Stimulated activated CD4-positive, alpha-beta T cell treated with anti-CD3 and anti-CD28 coated beads, TNF-alpha, amount 100 ng/mL, for 48 hours (primary cell): ENCODE measurements at places on chromosomes 7 and 10.
A peak's percentile ranks its signal among the peaks of the same experiment; 100 is the strongest.

GRCh38 chr10:12800302-12800701 lies 201.2 kb downstream of the CCDC3 start:
- no peak for DNase-seq

GRCh38 chr7:8056439-8056838 lies 87.8 kb downstream of the GLCCI1 start:
- no peak for DNase-seq

DNA sequence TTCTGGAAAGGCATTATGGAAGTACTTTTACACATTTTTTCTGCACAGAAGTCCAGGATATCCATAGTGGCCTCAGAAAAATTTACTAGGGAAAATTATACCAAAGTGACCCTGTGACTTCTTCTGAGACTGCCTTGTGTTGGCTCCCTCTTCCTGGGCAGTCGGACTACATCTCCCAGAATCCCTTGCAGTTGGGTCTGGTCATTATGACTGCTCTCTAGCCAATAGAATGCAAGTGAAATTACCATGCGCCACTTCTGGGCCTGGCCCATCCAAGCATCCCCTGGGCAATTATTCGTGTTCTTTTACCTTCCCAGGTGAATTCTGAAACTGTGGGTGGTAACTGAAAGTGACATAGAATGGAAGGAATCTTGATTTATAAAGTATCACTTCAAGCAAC lies 430.9 kb downstream of the ACTR3B start:
- DNase-seq = no peak

DNA sequence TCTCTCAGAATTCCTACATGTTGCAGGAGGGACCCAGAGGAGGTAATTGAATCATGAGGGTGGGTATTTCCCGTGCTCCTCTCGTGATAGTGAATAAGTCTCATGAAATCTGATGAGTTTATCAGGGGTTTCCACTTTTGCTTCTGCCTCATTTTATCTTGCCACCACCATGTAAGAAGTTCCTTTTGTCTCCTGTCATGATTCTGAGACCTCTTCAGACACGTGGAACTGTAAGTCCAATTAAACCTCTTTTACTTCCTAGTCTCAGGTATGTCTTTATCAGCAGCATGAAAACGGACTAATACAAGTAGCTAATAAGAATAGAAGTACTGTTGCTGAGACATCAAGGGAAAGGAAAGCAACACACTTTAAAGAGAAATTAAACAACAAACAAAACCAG lies 143.4 kb downstream of the CCDC71L start:
- no peak for DNase-seq

- DNase-seq = no peak
Measured at GRCh38 chr10:5576780-5577624, 52.2 kb downstream of the CALML3 start.

DNA sequence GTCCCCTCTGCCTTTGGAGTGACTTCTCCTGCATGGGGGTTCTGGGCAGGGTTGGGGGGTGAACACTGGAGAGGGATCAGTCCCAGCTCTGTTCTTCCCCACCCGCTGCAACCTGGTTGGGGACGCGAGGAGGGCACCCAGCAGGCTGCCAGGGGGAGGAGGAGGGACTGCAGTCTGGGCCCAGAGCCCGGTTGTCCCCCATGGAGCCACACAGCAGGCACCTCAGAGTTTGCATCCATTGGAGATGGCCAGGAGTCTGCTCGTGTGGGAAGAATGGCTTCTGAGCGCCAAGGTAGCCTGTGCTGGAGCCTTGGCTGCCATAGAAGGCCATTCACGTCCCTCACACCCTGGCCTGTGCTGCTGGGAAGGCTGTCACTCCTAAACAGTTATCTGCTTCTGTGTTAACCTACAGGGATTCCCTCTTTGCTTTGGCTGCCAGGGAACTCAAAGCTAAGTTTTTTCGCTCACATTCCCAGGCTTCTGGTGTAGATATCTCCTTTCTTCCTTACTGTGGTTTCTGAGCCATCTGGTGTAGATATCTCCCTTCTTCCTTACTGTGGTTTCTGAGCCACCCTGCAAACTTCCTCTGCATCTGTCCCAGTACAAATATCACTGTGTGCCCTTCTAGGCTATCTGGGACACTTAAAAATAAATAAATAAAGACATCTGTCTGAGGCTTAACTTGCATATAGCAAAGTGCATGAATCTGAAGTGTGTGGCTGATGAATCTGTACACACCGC lies 133.7 kb downstream of the LHPP start:
- DNase-seq = no peak

GRCh38 chr7:93873998-93874574 lies 16.5 kb downstream of the TFPI2 start:
- DNase-seq = no peak

DNA sequence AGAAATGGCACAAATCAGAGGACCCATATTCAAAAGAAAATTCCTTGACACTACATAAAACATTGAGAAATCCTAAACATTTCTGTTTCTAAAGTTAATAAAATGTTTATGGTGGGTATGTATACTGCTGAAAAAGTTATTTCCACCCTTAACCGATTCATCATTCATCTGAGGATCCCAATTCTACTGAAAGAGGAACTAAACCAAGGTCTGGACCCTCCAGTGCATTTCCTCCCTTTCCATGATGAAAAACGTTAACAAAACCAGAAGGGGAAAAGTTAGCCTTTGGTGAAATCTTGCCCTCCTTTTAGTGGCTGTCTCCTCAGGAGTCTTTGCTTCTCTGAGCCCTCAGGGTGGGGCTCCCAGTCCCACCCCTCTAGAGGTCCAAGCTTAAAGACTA lies 144.5 kb upstream of the ASAH2 start:
- no peak for DNase-seq

- no peak for DNase-seq
Measured at GRCh38 chr10:77052593-77052992, 585.0 kb downstream of the KCNMA1 start.

DNA sequence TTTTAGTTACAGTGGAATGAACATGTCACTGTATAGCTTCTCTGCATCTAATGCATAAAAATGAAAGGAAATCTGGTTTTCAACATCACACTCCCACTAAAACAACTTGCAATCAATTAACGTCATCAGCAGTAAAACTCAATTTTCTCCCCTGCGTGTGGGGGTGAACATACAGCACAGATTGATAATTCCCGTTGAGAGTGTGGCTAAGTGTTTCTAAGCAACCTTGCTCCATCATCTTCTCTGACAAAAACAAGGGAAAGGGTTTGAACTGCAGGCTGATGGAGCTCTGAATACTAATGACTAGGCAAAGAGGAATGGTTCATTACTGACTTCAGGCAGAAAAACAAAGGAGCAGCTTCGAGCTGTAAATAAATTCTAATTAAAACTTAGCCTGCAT lies 238.3 kb downstream of the PARD3 start:
- no peak for DNase-seq

DNA sequence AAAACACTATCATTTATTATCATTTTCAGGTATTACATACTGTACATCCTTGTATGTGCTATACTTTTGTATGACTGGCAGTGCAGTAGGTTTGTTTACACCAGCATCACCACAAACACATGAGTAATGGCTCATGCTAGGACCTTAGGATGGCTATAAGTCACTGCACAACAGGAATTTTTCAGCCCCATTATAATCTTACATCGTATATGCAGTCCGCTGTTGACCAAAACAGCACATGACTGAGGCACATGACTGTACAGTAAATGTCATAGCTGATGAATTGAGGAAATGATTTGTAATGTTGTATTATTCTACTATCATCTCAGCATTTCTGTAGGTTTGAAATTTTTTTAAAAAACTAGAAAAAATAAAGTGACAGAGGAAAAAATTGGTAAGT lies 38.6 kb downstream of the BPGM start:
- DNase-seq = no peak

DNA sequence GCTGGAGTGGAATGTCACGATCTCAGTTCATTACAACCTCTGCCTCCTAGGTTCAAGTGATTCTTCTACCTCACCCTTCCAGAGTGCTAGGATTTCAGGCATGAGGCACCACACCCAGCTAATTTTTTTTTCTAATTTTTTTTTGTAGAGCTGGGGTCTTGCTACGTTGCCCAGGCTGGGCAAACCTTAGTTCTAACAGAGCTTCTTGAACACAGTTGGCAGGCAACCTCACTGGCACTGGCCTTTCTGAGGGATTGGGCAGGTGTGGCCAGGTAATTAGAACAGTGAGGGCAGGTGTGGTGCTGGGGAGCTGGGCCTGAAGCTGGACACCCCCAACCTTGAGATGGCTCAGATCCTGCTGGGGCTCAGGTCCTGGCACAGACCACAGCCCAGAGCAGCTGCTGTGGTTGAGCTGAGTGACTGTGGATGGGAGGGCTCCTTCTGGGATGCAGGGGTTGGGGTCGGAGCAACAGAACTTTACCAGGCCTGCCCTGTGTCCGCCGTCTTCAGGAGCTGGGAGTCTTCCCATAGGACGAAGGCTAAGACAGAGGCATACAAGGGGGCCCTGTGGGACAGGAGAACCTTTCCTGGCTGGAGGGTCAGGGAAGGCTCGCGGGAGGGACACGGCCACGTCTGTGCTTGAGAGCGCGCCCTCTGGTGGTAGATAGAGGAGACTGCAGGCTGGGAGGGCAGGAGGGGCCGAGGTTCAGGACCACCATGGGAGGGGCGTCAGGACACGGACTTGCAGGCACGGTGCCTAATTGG lies 48.2 kb downstream of the COL26A1 start:
- DNase-seq = peak; percentile 20

DNA sequence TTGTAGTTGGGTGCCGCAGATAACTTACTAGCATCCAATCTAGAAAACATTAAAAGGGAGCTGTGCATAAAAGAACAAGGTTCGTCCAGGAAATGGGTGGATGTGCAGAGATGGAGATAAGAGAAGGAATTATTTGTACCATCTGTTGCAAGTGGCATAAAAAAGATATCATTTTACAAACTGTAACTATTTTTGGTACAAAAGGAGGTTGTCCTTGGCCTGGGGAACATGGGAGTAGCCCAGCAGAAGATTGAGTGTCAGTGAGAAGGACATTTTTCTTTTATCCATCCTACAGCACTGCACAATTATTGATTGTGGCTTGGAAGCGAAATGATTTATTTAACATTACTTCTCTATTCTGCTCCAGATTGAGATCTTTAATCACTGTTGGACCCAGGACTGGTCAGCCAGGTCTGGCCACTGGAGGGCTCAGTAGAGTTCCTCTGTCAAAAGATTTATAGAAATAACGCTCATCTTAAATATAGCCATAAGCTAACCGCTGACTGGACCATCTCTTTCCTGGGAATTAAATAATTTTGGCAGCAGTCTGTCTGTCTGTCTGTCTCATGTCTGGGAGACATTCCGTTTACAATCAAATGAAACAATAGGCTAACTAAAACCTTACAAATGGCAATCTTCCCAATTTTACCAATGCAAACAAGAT lies 254.1 kb downstream of the KIAA1217 start:
- DNase-seq = no peak

GRCh38 chr10:110307805-110308204 lies 3.1 kb upstream of the SMNDC1 start:
- DNase-seq = no peak

GRCh38 chr10:103696094-103696410 lies 159.3 kb downstream of the SH3PXD2A start:
- DNase-seq = no peak

DNA sequence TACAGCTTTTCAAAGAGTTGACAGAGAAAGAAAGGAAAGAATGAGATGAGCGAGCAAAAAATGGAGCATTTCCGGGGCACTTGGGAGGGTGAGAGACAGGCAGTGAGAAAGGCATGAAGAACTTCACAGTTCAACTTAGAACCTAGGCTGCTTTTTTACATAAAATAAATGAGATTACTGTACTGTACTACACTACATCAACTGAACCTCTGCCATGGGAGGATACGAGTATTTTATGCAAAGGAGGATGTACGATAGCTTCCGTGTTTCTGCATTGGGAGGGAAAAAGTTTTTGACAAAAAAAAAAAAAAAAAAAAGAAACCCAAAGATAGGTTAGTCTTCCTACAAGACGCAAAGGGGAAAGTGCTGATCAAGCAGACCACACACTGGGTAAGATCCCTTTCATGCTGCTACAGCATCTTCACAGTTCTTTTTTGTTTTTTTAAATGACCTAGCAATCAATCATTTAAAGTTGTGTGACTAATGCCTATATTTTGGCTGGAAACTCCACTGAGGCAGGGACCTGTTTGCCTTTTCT lies 88.0 kb downstream of the RAPGEF5 start:
- no peak for DNase-seq

GRCh38 chr10:13224210-13224995 lies 9.8 kb downstream of the UCMA start:
- DNase-seq = no peak

DNA sequence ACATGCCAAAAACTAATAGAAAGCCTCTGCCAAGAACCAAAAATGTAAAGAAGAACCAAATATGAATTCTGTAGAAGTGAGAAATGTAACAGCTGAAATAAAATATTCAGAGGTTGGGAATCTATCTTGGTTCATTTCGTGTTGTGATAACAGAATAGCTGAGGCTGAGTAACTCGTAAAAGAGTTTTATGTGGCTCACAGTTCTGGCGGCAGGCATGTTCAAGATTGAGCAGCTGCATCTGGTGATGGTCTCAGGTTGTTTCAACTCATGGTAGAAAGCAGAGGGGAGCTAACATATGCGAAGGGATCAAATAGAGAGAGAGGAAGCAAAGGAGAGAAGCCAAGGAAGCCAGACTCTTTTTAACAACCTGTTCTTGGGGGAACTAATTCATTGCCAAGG lies 717.2 kb downstream of the TNS3 start:
- no peak for DNase-seq

DNA sequence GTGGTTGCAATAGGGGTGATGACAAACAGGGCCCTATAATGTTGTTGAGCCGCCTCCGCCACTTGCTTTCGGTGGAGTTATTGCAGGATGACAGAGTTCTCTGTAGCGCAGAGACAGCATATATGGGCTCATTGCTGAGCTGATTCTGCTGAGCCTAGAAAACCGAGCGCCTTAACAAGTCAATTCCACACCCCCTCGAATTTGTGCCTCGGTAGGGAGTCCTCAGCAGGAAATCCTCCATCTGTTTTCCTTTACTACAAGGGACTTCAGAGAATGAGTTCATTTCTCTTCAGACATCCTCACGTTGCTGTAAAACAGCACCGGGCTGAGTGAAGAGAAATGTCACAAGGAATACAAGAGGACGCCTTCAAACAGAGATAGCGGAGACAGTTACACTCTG lies 90.7 kb upstream of the KIAA1217 start:
- no peak for DNase-seq

- no peak for DNase-seq
Measured at GRCh38 chr7:107891636-107892366, 818 bp downstream of the DLD start.

- DNase-seq = no peak
Measured at GRCh38 chr10:77857272-77857671, 69.3 kb downstream of the DLG5 start.

DNA sequence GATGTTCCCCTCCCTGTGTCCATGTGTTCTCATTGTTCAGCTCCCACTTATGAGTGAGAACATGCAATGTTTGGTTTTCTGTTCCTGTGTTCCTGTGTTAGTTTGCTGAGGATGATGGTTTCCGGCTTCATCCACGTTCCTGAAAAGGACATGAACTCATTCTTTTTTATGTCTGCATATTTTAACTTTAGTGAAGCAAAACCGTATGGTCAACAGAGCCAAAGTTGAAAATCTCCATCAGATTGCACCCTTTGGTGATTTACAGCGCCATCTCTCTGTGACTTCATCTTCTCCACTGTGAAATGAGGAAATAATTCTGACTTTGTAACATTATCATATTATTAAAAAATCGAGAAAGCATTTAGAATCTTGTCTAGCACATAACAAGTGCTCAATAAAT lies 132.3 kb upstream of the PLXDC2 start:
- no peak for DNase-seq
